ENCODE measurements at places on chromosomes 2 and 18. TPM values are rescaled to one million over a fixed set of nuclear protein-coding genes. Genes with fewer than 3 reads are reported as not detected.

Gene UNC80
- total RNA-seq, result 0.38 TPM

Gene PPP1R1C
- 35.9 TPM for total RNA-seq

Gene CROCC2
- not detected for total RNA-seq

Gene C1QL2
- total RNA-seq, result 0.05 TPM

Gene SERPINB12
- 2.6 TPM for total RNA-seq

Gene ACVR1C
- 0.24 TPM for total RNA-seq

Gene SERPINB5
- 6.1 TPM for total RNA-seq

Gene LYG2
- not detected for total RNA-seq

Gene CDKL4
- 0.99 TPM for total RNA-seq

Gene PROM2
- total RNA-seq, result 2.3 TPM

Gene ALPI
- total RNA-seq, result 0.19 TPM

Gene DES
- total RNA-seq, result 3.4 TPM

Gene FIGLA
- not detected for total RNA-seq

Gene REG3A
- total RNA-seq, result 0.05 TPM

Gene TSPYL6
- total RNA-seq, result not detected

Gene POTEJ
- total RNA-seq, result 0.09 TPM

Gene PLGLB1
- total RNA-seq, result 3.0 TPM

Gene PRR30
- total RNA-seq, result not detected

Gene HOXD8
- 1.5 TPM for total RNA-seq

Gene LHCGR
- total RNA-seq, result 0.05 TPM

Gene LAMA1
- total RNA-seq, result 0.71 TPM

Gene UPP2
- total RNA-seq, result not detected

Gene TUBA4B
- total RNA-seq, result 0.05 TPM

Gene GREB1L
- 0.09 TPM for total RNA-seq

Gene KCNIP3
- total RNA-seq, result 21.4 TPM

Gene SLC5A7
- 0.05 TPM for total RNA-seq

Gene CREG2
- 0.38 TPM for total RNA-seq

Gene SERPINB4
- total RNA-seq, result 2.5 TPM

Gene SPR
- 1.8 TPM for total RNA-seq

Gene LIMS4
- 0.71 TPM for total RNA-seq

Gene NTSR2
- not detected for total RNA-seq

Gene MAPK4
- total RNA-seq, result 6.9 TPM

Gene CERKL
- total RNA-seq, result 0.52 TPM

Gene FKBP1B
- 4.4 TPM for total RNA-seq

Gene CRYGD
- total RNA-seq, result not detected

Gene TSGA10
- total RNA-seq, result 8.9 TPM

Gene KIDINS220
- total RNA-seq, result 34.7 TPM

Gene MATN3
- 0.05 TPM for total RNA-seq

Gene THSD7B
- total RNA-seq, result 4.2 TPM

Gene INPP5D
- 26.6 TPM for total RNA-seq

Gene WDR35
- 8.4 TPM for total RNA-seq

Gene MGAT5
- 36.8 TPM for total RNA-seq
